HEK293T (cell line): ENCODE measurements at places on chromosomes 5 and 9.

DNA sequence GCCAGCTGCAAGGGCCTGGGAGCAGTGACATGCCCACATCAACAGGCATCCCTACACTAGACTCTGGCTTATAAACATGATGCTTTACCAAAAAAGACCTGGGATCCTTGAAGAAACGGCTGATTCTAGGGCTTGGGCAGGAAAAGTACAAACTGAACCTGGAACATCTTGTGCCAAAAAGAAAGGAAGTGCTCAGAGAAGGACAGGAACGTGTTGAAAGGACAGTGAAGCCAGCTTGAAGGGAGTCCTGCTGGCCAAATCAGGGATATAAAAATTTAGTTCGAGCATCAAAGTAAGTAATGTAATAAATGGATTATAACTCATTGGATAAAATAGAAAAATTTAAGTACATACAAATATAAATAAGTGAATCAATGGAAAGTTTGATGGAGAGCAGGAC lies 58.1 kb downstream of the ALDH7A1 start:
- no peak for DNase-seq

DNA sequence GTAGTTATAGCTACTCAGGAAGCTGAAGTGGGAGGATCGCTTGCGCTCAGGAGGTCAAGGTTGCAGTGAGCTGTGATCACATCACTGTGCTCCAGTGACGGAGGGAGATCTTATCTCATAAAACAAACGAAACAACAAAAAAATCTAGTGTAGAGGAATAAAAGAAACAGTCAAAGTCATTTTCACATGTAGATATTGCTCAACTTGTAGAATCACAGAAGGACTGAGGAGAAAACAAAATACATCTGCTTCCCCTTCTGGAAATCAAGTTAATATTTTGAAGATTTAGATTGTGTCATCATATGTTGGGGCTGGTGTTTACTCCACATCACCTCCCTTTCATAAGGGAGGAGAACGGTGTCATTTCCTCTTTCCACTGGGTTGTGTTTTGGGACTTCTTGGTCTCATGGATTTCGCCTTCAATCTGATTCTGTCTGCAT lies 8.2 kb upstream of the SLC46A2 start:
- no peak for DNase-seq

DNA sequence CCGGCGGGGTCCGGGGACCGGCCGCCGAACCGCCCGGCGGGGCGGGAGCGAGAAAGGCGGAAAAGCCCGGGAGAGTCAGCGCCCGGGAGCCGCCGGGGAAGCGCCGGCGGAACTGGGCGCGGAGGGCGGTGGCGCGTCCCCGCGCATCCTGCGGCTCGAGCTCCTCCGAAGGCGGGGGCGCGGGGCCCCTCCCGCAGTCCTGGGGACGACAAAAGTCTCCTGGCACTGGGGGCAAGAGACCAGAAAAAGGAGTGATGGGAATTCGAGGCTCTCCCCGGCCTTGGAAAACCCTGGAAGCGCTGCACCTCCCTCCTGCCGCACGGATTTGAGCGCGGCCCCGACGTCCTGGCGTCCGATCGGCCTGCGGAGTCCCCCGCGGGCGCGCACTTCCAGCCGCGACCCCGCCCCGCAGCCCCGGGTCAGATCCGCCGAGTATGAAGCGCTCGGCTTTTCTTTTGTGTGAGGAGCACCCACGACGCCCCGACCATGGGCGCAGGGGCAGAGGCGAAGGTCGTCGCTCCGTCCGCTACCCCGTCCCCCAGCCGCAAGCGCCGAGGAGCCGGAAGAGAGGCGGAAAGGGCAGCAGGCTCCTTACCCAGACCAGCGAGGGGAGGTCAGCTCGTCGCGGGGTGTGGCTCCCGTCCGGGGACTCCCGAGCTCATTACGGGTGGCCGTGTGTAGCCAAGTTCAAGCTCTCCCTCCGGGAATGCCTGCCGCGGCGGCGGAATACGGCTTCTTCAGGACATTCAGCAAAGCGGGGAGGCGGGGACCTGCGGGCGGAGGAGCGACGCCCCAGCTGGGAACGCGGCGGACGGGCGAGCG lies at the start of gene EPB41L4A:
EPB41L4A (minus strand) TSS at position 114 of the 822 bp plus-strand sequence. CDS start 238 bp downstream, outside the sequence.
- DNase-seq: peak; percentile 42

DNA sequence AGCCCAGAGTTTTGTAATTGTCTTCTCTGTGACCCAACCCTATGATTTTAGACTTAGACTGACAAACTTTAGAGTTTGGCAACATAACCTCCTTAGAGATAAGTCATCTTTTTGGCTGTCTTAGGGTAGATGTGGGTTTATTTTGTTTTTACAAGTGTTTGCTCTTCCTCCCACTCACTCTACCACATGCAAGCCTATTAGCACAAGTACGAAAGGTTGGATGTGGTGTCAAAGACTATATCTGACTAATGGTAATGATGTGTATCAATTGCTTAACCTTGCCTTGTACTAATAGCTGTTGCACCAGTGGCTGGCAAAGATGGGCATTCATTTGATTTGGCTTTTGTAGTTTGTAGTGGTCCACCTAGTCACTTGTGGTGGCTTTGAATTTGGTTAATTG lies 46.5 kb downstream of the SLC25A46 start:
- no peak for DNase-seq

DNA sequence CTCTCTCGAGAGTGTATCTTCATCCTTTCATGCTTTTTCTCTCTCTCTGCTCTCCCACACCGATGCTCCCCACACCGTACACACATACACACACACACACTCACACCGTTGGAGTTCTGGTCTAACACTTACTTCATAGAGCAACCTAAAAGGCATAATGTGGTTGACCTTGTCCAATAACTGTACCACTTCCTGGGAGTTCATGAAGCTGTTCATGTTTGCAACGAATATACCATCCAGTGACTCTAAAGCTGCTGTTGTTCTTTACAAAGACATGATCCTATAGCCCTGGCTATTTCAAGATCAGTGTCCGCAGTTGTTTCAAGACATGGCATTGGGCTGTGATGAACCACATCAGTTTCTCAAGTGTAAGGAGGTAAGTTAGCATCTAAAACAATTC lies 10.0 kb downstream of the MEF2C start:
- no peak for DNase-seq

DNA sequence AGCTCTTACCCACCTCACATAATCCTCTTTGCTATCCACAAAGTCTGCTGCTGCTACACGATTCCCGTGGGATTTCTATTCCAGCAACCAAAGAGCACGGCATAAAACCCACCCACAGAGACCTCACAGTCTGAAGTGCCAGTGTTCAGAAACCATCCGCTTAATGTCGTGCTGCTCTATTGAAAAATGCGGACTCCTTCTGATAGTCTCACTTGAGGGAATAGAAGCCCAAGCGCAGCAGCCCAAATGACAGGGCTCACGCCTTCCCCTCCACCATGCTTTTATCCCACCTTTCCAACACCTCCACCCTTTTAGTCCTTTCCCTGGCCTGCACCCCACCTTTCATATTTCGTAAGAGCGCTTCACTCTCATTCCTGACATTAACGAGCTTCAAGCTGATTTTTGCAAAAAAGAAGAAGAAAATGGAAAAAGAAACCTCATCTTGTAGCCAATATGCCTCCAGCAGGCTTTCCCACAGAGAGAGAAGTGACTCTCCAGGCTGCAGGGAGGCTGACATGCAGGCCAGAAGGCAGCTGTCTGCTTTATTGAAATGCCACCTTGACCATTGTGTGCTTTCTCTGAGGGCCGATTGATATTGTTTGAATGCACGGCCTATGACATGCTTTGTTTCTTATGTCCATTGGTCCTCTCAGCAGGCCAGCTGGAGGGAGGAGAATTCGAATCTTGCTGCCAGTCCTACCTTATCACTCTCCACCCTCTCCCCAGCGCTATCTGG lies 70.6 kb upstream of the PCSK1 start:
- no peak for DNase-seq

DNA sequence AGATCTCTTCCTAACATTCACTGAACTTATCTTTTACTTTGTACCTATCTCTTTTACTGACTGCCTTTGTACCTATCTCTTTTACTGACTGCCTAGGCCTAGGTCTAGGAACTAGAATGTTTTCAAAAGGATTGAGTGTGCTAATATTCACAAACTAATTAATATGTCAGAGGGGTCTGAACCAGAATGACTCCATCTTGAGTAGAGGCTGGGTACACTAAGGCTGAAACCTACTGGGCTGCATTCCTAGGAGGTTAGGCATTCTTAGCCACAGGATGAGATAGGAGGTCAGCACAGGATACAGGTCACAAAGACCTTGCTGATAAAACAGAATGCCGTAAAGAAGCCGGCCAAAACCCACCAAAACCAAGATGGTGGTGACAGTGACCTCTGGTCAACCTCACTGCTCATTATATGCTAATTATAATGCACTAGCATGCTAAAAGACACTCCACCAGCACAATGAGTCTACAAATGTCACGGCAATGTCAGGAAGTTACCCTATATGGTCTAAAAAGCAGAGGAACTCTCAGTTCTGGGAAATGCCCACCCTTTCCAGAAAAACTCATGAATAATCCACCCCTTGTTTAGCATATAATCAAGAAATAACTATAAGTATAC lies 2.5 kb upstream of the RHOBTB3 start:
- DNase-seq: no peak

DNA sequence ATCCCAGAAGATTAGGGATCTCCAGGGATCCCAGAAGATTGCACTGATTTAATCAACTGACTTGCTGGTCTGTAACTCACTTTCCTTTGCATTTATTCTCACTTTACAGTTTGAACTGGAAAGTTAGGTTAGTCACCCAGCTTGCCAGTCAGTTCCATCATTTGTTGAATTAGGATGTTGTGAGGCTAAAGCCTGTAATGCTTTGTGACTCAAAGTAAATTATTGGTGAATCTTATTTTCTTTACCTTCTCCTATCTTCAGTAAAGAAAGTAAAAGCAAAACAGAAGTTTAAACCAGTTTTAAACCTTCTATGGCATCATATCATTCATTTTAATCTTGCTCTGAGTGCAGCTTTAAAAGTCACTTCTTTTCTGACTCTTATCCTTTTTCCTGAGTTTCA lies 85.8 kb downstream of the SLC44A1 start:
- no peak for DNase-seq

DNA sequence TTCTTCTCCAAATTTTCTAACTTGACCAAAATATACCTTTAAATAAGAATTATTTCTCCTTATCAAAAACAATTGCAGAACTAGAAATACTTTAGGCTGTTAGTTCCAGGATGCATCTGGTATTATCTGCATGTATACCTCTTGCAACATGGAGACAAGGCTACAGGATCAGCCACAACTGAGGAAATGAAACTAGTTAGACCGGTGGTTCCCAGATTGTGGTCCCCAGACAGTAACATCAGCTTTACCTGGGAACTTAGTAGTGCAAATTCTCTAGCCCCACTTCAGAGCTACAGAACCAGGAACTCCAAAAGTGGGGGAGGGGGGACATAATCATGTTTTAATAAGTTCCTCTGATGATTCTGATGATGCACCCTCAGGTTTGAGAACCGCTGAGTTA lies 61.6 kb upstream of the C9orf72 start:
- no peak for DNase-seq

DNA sequence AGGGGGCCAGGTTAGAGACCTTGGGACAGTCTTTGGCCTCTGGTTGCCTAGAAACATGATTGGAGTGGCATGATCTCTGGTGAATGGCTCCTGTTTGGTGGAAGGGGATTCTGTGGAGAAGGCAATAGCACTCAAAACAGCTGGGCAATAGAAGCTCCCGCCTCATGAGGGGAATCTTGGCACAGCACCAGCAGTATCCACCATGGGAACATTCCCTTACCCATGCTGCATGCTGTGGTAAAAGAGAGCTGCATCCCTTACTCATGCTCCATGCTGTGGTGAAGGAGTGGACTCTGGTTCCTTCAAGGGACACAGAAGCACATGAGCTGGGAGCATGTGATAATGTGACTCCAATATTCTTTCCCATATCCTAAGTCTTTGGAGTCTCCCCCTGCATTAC lies 160.6 kb downstream of the PJA2 start:
- DNase-seq: no peak

DNA sequence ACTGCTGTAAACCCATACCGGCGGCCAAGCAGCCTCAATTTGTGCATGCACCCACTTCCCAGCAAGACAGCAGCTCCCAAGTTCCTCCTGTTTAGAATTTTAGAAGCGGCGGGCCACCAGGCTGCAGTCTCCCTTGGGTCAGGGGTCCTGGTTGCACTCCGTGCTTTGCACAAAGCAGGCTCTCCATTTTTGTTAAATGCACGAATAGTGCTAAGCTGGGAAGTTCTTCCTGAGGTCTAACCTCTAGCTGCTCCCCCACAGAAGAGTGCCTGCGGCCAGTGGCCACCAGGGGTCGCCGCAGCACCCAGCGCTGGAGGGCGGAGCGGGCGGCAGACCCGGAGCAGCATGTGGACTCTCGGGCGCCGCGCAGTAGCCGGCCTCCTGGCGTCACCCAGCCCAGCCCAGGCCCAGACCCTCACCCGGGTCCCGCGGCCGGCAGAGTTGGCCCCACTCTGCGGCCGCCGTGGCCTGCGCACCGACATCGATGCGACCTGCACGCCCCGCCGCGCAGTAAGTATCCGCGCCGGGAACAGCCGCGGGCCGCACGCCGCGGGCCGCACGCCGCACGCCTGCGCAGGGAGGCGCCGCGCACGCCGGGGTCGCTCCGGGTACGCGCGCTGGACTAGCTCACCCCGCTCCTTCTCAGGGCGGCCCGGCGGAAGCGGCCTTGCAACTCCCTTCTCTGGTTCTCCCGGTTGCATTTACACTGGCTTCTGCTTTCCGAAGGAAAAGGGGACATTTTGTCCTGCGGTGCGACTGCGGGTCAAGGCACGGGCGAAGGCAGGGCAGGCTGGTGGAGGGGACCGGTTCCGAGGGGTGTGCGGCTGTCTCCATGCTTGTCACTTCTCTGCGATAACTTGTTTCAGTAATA lies at the start of gene FXN:
FXN (plus strand) TSS at position 315 of the 871 bp plus-strand sequence; CDS start at position 346, 31 bp downstream.
- peak; percentile 90 for DNase-seq

- no peak for DNase-seq
These were observed 132.8 kb downstream of the INSYN2B start for GRCh38 chr5:169847519-169847918.

- DNase-seq: no peak
These were observed 151.3 kb upstream of the TRPC7 start for GRCh38 chr5:136516637-136517036.

DNA sequence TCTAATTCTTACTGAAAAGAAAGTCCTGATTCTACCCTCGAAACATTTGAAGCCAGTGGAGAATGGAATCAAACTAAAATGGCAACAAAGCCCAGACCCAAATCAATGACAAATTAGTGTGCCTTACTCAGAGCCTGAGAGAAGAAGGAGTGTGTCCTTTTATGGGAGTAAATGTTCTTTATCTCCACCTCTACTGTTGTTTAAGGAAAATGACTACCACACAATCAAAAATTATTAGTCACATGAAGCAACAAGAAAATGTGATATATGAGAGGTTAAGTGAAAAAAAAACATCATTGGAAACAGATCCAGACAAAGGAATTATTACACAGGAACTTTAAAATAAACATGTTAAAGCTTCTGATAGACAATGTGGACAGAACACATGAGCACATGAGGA lies 49.7 kb upstream of the FOXB2 start:
- no peak for DNase-seq

- DNase-seq: no peak
These were observed 147.8 kb downstream of the OXCT1 start for GRCh38 chr5:41722359-41722950.

- DNase-seq: no peak
These were observed 24.8 kb upstream of the FOXI1 start for GRCh38 chr5:170080786-170081445.
